ENCODE measurements at places on chromosomes 12 and 14.

DNA sequence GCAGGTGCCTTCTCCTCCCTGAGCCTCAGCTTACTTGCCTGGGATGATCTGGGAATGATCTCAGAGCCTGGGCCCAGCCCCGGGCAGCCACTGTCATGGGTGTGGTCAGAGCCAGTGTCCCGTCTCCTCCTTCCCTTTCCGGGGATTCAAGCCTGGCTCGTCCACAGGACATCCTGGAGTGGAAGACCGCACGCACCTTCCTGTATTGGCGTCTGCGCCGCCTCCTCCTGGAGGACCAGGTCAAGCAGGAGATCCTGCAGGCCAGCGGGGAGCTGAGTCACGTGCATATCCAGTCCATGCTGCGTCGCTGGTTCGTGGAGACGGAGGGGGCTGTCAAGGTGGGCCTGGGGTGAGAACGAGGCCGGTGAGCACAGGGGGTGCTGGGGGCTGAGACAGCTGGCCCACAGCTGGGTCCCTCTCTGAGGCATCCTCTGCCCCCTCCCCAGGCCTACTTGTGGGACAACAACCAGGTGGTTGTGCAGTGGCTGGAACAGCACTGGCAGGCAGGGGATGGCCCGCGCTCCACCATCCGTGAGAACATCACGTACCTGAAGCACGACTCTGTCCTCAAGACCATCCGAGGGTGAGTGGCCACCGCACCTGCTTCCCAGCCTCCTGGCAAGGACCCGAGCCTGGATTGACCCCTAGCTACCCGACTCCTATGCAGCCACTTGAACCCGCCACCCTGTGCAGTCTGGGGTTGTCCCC, 44.0 kb downstream of the FOXN4 start:
- DNase-seq, result no peak

GRCh38 chr12:3055026-3055703, 22.0 kb upstream of the TSPAN9 start:
- no peak for DNase-seq

GRCh38 chr12:67069451-67070306, 199.5 kb upstream of the CAND1 start:
- no peak for DNase-seq

DNA sequence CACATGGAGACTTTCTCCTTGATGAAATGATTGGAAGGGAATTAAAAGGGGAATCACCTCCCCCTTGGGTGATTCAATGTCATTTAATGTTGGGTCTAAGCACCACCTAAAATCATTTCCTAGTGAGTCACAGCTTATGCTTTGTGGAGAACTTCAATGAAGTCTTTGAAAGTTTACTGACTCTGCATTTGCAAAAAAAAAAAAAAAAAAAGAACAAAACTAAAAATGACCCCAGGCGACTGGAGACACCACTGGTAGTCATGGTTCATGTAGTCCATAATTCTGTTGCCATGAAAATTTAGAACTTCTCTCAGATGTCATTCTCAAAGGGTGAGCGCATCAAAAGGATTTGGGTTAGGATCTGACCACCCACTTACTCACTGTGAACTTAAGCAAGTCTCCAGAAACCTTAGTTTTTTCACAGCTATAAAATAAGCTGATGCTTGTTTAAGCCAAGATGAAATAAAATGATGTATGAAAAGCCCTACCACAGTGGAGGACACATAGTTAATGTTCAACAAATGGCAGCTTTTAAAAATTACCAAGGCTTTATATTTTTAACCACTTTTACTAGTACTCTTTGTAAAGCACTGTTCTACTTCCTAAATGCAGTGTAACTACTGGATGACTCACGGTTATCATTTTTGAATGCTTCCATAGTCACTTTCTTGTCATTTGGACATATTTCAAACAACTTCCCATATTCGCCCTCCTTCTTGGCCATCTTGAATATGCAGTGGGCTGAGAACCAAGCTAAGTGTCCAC, 18.1 kb upstream of the KSR2 start:
- no peak for DNase-seq

DNA sequence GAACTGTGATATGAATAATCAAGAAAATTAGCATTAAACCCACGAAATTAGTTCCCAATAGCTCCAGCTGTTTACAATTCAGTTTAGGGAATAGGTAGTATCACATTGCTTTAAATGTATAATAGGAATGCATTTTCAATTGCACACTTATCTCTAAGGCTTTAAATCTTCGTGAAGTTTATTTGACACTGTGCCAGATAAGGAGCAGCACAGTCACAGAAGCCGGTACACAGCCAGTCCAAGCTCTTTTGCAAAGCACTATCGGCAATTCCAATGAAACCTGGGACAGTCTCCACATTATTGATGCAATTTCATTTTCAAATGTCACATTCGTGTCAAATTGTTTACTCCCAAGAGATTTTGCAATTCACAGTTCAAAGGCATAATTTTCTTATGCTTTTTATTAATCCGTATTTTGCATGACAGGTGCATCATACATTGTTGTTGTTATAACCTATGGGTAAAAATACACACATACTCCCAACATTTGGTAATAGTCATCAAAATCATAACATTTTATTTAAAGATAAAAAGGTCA, 602.8 kb downstream of the RPS29 start:
- DNase-seq, result no peak

DNA sequence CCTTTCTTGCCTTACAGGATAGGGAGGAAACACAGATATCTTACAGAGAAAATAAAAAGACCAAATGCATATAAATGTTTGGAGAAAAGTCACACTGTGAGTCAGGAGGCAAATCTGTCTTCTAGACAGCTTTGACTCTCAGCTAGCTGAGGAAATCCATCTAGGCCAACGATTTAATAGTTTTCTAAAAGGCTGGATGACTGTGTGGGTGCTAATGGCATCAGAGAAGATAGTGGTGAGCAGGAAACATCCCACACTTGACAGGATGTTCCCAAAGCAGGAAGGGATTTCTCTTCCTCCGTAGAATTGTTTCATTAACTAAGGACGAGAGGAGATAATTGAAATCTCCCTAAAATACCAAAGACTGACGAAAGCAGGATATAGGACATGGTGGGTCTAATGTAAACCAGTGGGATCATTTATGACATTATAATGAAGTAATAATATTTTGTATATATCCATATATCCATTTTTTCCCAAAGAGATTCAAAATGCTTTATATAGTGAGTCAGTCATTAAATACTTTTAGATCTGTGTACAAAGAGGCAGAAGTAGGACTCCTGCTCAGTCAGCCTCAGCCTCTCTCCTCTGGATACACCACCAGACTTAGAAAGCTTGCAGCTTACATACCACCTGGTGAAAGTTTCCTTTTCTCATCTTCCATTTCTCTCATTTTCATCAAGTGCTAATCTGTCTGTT, 44.3 kb upstream of the PSMA6 start:
- no peak for DNase-seq

GRCh38 chr14:77270361-77271112, 469 bp downstream of the NGB start:
- no peak for DNase-seq

GRCh38 chr12:111443586-111443985, 37.9 kb downstream of the SH2B3 start:
- no peak for DNase-seq

- DNase-seq, result no peak
Observed at GRCh38 chr12:116497051-116497591, 62.1 kb upstream of the MAP1LC3B2 start.

DNA sequence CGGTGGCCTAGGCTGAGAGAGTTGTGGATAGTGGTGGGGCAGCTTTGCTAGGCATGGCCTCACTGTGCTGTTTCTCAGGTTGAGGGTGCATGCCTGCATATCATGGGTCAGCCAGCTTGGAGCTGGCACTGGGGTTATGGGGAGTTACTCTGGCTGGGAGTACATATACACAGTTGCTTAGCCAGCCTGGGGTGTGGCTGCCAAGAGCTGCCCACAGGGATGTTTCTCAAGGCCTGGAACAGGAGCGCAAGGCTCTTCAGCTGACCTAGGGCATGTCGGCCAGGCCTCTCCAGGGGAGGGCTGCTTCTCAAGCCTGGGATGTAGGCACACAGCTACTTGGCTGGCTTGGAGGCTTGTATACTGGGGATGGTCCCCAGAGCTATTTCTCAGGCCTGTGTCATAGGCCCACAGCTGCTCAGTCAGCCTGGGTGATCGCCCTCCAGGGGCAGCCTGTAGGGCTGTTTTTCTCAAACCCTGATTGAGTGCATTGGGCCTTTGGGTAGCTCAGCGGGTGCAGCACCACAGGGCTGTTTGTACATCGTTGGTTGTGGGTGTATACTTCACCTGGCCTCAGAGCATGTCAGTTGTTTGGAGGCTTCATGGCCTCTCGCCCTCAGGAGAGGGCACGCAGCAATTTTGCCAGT, 114.9 kb downstream of the METTL25 start:
- no peak for DNase-seq
